ENCODE measurements at places on chromosomes 5 and 9.

DNA sequence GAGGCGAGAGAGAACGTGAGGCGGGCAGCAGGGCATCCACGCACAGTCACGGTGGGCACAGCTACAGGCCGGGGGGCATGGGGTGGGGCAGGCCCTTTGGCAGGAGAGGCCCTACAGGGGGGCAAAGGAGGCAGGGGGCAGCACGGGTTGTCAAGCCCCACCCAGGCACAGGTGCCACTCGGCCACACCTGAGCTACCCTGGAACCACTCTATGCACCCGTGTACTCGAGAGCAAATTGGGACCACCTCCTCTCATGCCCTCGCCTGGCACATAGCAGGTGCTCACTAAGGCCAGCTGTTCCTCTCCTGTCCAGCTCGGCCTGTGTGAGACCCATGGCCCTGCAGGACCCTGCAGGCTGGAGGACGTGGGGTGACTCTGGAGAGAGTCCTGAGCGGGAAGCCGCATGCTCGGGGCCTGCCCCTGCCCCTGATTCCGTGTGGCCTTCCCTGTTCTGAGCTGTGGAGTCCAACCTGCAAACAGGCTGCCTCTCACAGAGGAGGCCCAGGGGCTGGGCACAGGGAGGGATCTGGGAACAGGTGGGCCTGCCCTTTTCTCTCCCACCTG lies 31.4 kb upstream of the SARDH start:
- DNase-seq: no peak

DNA sequence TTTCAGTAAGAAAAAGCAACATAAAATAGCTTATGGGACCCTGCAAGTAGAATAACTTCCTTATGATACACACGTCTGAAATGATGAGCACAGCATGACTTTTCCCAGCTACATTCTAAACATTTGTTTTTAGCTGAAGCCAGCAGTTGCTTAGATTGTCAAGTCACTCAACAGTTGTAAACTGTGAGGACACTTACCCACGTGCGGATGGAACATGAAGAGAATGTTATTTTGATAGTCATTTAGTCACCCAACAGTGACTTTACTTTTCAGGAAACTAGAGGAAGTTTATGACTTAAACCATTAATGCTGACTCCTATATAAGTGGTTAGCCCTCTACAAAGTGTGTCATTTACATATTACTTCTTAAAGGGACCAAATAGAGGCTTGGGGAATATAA lies 3.0 kb downstream of the HACD4 start:
- DNase-seq: no peak

DNA sequence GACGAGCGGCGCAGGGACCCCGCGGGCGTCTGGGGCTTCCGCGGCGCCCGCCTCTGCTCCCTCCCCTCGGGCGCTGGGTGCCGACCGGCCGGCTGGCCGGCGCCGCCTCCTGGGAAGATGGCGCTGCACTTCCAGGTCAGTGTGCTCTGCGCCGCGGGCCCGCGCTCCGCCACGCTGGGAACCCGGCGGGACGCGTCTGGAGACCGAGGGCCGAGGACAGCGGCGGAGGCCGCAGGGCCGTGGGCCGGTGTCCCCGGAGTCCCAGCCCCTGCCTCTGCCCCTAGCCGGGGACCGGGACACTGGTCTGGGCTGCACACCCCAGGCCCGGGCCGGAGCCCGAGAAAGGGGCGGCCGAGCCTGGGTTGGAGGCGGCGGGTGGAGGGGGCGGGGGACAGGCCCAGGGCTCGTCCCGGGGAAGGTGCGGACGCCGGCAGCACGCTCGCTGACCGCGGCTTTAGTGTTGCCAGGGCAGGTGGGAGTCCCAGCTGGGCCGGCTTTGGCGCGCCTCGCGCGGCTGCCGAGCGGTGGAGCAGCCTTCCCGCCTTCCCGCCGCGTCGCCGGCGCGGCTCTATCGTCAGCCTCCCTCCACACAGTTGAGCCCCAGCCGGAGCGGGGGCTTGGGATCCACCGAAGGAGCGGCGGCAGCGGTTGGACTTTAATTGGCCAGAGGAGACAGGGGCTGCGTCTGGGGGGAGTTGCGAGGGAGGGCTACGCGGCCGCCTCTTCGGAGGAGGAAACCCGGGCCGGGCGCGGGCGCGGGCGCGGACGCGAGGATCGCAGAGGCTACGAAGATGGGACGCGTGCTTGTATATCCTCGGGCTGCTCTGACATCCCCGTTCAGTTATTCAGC lies at the start of gene RANBP17:
Gene RANBP17 (plus strand): TSS at position 102 of the 850 bp plus-strand sequence.
- no peak for DNase-seq

- DNase-seq: no peak
These were observed 8.9 kb upstream of the SPATA31E1 start for GRCh38 chr9:87873607-87874303.

DNA sequence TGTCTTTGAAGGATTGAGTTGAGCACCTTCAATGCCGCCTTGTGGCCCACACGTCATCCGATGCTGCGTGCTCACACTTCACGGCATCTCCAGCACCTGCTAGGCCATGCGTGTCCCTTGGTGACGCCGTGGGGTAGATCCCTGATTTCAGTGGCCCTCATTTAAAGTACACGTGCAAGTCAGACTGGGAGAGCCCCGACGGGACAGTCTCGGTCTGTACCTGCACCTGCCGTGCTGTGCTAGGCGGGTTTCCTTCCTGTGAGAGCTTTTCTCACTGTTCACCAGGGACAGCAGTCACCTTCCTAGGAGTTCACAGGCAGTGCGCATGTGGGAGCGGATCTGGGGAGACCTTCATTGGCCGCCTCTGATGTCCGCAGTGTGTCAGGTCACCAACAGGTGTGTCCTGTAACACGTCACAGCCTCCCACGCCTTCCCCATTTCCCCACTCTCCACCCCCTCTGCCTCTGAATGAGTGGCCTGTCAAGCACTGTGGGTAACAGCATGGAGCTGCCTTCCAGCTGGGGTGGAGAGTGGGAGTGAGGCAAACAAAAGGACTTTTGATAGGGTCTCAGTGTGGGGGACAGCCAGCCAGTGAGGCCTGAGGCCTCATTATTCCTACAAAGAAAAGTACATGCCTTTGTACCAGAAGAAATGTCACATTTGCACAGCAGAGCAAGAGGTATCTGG lies 236.4 kb downstream of the FANCC start:
- DNase-seq: no peak

DNA sequence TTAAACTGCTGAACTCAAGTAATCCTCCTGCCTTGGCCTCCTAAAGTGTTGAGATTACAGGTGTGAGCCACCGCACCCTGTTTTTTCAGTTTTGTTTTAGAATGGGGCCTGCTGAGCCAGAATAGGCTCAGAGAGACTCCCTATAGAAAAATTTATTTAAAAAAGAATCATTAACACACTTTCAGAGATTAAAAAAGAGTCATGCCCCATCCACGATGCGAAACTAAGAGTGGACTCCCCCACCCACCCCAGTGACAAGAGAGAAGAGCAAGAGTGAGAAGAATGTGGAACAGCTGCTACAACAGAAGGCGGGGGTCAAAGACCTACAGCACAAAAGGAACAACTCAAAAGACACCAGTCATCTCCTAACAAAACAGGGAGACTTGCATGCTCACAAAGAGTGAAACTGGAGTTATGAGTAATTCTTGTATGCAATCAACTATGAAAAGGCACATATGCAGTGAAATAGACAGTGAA lies 47.2 kb downstream of the GLDC start:
- DNase-seq: no peak

GRCh38 chr9:82202808-82203207 lies 214.2 kb downstream of the SPATA31D1 start:
- DNase-seq: no peak

DNA sequence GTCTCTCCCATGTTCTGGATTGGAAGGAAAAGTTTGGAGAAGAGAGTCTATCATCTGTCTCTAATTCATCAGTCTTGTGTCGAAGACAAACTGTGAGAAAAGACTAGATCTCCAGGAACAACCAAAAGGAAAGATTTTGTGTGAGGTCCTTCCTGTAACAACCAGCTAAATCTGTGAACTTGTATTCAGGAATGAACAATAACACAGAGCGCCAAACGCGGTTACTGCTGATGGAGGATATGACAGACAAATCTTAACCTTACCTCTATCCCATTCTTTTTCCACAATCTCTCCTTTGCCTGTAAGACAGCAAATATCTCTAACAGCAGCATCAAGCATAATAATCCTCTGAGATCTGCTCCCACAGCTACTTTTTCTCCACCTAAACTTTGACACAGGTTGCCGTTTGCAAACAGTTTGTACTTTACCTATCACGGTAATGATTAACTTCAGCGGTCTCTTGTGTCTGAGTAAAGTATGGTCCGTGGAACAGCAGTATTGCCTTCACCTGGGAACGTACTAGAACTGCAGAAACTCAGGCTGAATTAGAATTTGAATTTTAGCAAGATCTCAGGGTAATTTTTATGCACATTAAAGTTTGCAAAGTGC lies 387.6 kb downstream of the ELAVL2 start:
- no peak for DNase-seq

DNA sequence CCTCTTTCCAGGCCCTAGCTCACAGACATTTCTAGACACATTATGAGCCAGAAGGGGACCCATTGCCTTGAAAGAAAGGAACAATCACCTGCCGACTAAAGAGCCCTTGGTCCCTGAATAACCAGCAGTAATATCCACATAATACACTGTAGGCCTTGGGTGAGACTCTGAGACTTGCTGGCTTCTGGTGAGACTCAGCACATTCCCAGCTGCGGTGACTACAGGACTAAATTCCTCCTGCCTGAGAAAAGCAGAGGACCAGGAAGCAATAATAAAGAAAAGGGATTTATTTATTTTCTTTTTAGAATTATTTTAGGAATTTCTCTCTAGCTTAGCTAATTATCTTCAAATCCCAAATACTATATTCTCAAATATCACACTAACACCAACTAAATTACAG lies 87.8 kb upstream of the RGS7BP start:
- DNase-seq: no peak

- DNase-seq: no peak
These were observed 1.9 kb downstream of the DBH start for GRCh38 chr9:133638076-133638475.

DNA sequence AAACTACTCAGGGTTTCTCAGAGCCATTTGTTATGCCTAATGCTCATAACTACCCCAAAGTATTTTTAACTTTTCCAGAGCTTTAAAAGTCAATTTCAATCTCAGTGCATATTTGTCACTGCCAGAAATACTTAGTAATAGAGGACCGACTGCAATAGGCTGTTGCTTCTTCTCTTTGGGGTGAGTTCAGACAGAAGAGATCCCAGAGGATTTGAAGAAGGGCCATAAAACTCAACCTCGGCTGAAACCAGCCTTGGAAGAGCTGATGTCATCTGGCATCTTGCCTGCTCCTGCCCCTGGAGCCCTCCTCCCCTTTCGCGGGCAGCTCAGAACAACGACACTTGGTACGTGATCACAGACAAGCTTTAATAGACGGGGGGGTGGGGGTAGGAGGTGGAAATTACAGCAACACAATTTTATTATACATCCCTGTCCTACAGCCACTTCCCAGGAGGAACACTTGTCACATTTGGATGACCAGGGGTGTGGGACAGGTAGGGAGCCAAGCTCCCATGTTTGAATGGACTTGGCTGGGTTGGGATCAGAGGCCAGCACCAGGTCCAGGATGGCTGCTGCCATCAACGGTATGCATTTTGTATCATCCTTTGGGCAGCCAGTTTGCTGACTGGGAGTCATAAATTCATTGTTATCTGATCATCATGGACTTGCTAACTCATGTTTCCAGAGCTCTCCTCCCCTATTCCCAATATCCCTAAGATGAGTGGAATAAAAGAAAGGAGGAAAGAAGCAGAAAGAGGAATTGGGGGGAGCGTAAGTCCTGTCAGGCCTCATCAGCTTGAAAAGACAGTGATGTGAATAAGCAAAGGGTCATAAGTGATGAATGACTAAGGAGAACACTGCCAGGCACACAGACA lies 186.6 kb upstream of the PANK3 start:
- no peak for DNase-seq

DNA sequence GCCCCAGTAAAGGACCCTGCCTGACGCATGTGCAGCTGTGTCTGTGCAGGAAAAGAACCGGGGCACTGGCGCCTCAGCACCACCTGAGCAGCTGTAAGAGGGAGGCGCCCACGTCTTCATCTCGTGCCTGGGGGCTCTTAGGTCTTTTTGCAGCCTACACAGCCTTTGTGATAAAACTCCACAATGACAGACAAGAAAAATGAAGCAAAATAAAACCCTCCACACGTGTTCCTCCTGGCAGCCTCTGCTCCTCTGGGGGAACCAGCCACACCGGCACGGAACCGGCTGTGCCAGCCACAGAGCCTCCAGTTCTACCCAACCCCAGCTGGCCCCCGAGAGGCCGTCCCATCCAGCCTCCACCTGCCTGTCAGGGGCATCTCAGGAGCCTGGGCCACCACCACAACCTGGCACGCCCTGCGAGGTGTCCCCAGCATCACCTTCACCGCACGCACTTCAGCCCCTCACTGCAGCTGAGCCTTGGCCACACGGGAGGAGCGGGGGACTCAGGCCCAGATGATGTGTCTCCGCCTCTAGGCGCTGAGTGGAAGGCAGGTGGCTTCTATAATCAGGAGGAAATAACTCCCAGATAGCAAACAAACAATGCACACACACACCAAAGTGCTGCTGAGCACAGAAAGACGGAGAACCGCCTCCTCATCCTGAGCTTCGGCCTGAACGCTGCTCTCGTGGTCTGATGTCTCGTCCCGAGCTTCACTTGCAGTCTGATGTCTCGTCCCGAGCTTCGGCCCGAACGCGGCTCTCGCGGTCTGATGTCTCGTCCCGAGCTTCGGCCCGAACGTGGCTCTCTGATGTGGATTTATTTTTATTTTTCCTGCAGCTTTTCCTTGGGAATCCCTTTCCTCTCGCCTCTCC lies 28.6 kb upstream of the NSMF start:
- DNase-seq: no peak

DNA sequence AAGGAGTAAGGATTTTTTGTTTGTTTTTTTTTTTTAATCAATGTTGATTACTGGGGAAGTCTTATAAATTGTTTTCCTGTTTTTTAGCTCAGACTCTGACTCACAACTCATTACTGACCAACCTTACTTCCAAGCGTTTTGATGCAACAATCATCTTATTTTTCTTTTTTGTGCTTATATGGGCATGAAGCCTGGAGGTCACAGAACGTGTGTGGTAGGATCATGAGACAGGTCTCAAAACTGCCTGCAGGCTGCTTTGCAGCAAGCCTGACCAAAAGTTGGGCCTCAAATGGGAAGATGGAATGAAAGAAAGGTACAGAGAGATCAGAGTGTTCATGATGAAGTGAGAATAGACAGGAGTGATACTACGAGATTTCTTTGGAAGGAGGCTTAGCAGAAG lies 38.5 kb downstream of the SNCAIP start:
- no peak for DNase-seq

DNA sequence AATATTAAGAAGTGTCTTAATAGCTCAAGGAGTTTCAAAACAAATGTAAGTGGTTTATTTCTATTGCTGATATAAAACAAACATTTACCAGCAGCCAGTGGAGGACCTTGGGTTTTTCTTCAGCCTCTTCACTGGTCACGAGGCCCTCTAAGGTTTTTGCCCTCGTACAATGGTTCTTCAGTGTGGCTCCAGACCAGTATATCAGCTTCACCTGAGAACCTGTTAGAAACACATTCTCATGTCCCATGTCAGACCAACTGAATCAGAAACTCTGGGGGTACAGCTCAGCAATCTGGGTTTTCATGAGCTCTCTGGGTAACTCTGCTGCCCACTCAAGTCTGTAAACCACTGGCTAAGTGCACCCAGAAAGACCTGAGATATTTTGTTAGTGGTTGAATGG lies 12.9 kb downstream of the WWC1 start:
- DNase-seq: no peak
